ENCODE measurements at places on chromosomes 5 and 9.

- DNase-seq = no peak
Measured at GRCh38 chr9:117747386-117747970, 43.3 kb downstream of the TLR4 start.

DNA sequence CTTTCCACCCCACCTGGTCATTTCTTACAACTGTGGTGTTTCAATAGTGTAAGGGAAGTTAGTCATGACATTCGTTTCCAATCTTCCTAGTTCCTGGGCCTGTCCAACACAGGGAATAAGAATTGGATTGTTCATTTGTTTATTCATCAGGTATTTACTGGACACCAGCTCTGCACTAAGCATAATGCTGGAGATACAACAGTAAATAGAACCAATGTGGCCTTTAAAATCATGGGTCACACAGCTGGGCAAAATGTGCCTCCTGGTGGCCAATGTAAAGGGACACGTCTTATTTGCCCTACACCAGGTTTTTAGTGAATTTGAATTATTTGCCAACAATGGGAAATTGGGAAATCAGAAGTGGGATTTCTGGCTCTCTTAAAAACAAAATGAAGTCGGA lies 10.4 kb downstream of the ABLIM3 start:
- DNase-seq = no peak

- no peak for DNase-seq
Measured at GRCh38 chr5:135265497-135266302, 133.3 kb downstream of the MACROH2A1 start.

DNA sequence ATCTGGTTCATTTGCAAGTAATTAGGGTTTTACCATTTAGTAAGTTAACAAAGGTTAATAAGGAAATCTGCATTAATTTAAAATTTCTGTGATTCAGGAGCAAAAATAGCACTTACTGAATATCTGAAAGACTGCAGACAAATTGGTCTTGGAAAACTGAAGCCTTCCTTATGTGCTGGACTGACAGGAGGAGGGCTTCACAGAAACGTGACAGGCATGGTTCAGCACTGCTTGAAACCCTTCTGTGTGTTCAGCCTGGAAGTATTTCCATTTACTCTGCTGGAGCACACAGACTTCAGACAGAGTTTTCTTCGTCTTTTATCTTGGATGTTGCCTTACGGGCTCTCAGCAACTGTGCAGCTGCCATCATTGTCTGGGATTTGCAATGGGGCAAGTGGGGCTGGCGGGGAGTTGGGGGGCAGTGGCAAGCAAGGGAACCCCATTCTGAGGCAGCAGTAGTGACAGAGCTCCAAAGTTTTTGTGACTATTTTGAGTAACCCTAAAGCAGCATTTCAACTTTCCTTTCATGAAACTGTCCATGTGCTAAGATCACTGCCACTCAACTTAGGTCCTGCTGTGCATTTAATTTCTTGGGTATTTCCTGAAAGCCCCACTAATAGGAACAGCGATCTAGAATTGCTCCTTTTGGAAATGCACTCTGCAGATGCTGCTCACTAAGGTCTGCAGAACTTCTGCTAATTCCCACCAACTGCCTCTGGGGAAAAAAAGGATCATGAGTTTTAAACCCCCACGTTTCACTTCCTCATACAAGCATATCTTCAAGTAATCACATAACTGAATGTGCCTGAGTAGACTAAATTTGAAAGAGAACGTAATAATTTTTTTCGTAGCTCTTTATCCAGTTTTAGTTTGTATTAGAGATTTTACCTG lies 56.6 kb downstream of the KCNN2 start:
- no peak for DNase-seq

- DNase-seq = no peak
Measured at GRCh38 chr5:148469501-148469935, 85.8 kb downstream of the FBXO38 start.

DNA sequence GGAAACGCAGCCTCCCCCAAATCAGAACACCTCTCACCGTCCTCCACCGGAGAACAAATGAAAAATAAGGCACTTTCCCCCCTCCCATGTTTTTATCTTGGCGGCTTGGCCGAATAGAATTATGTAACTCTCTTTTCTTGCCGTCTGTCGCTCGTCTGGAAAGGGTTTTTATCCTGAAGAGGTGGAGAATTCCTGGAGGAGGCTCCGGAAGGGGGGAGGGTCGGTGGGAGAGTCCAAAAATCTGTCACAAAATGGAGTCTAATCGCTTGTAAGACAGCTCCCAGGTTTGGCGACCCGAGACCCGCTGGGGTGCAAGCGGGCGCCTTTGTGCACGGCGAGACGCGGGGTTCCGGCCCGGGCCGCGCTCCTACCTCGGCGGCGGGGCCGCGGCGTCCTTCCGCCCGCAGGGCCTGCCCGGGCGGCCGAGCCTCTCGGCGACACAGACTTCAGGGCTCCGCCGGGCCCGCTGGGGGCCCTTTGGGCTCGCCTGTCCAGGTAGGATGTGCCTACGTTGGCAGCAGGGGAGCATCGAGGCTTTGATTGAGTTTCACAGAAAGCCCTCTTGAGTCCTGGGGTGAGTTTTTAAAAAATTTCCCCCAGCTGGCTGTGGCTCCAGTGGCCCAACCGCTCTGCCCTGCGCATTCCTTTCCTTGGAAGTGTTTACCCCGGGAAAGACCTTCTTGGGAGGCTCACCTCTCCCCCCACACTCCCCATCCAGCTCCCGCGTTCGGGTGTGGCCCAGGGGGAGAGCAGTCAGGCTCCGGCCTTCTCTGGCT lies 5.0 kb downstream of the LMX1B start:
- DNase-seq = no peak

GRCh38 chr5:10248378-10249260 lies 1.1 kb downstream of the ATPSCKMT start:
- DNase-seq = no peak

DNA sequence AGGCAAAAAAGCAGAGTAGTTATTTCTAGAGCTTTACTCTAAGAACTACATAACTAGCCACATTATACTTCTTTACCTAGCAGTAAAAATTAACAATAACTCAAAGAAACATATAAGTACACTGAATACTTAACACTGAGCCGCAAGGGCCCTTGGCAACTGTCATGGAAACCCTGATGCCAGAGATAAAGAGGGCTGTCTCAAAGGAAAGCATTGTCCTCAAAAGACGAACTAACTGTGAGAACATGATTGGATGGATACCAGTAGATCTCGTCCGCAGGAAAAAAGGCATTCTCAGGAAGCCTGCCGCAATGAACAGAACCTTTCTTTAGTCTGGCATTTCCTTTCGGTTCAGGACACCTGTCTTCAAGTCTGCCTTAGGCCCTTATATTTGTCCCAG lies 379.0 kb upstream of the SLC30A5 start:
- no peak for DNase-seq

DNA sequence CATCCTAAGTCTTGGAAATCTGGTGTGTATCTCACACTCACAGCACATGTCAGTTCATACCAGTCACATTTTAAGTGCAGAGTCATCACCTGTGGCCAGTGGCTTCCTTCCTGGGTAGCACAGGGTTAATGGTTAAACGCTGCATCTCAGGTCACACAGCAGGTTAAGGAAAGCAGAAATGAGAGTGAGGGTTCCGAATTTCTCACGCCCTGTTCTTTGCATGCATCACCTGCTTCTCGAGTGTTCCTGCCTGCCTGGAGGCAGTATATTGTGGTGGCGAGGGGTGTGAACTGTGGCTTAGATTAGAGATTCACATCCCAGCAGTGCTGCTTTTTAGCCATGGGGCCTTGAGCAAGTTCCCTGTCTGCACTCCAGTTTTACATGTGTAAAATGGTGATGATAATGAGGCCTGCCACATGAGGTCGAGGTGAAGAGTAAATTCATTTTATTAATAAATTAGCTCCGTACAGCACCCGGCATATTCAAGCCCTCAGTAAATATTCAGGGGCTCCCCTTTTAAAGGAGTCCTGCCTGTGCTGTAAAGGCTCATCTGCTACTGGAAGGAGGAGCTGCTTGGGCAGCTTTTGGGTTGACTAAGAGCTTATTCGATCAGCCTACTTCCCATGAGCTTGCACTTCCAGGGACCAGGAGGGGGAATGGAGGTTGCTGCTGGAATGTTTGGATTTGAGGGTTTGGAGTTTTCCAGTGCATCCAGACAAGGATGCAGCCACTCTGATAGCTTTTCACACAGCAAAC lies 61.1 kb upstream of the SAP30L start:
- no peak for DNase-seq

- DNase-seq = no peak
Measured at GRCh38 chr9:14127656-14128055, 186.3 kb downstream of the NFIB start.

DNA sequence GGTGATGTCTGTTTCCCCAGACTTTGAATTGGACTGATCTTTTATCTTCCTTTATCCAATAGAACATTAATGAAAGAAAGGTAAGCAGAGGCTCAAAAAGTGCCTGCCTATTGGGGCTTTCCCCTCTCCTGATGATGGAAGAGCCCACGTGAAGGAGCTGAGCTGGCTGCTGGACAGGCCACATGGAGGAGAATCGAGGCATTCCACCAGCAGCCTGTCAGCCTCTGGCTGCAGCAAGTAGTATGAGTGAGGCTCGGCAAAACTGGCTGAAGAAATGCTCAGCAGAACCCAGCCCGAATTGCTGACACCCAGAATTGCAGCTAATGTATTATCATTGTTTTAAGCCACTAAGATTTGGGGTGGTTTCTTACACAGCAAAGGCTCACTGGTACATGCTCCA lies 66.5 kb upstream of the STC2 start:
- no peak for DNase-seq

DNA sequence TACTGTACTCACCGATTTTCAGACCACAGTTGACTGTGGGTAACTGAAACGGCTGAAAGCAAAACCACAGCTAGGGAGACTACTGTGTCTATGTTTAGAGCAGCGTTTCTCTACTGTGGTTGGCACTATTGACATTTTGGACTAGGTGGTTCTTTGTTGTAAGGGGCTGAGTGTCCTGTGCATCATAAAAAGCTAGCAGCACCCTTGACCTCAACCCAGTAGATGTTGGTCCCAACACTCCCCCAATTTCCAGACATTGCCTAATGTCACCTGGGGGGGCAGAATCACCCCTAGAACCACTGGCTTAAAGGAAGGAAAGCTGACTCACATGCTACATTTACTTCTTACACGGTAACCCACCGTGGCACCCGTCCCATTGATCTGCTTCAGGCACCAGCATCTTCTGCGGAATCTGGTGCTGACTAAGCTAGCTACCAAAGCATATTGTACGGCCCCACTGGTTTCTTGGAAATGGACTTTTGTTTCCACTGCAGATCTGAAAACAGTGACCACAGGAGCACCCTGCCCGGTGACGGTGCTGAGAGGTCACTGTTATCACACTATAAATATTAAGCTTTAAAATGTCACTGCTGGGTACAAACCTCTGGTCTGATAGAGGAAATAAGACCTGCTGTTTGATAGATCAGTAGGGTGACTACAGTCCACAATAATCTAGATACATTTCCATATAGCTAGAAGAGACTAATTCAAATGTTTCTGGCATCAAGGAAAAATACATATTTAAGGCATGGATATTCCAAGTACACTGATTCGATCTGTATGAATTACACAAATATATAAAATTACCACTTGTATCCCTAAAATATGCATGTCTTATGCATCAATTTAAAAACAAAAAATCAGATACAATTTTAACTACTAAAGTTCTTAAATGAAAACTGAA lies 151.4 kb downstream of the HSD17B3 start:
- DNase-seq = no peak

DNA sequence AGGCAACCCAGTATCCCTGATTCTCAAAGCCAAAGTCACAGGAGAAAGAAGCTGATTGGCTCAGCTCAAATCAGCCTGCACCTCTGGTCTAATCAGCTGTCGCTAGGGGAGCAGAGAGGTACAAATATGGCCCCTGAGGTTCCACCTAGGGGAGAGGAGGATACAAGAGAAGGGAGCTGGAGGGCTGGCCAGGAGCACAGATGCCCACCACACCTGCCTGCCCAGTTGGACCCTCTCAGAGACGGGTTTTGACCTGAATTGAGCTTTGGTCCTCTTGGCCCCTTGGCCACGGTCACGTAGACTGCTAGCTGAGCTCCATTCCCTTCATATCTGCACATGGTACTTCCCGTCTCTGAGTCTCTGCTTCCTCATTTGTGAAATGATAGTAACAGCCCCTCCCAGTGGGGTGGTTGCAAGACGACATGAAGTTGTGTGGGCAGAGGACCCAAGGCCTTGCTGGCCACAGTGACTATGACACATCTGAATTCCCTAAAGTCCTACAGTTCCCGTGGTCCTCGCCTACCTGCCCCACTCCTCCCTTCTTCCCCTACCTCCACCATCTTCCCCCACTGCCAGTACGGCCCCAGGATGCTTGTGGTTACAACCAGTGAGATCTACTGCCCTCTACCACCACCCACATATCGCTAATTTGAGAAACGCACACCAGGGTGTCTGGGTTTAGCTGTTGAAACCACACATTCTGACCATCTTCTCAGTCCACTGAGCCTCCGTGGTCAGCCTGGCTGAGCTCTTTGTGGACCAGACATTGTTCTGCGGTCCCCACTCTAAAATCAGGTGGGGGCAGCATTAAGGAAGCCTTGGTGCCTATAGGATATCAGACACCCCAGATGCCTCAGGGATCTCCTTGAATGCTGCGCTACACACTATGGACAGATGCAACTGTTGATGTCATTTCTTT lies 60.3 kb upstream of the NEK6 start:
- DNase-seq = no peak

DNA sequence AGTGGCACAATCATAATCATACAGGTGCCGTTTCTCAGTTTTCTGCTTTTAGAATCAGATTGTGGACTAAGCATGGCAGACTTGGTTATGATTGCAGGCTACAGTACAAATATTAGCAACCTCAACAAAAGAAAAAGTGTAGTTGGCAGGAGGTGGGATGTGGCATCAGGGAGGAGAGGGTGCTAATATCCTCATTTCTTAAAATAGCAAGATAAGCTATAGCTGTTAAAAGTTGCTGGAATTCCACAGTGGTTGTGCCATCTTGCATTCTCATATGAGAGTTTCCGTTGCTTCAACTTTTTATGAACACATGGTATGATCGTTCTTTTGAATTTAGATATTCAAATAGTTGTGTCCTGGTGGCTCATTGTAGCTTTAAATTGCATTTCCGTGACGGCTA lies 21.4 kb downstream of the PIP5K1B start:
- DNase-seq = no peak

GRCh38 chr5:149610589-149611255 lies 29.4 kb downstream of the ARHGEF37 start:
- no peak for DNase-seq

GRCh38 chr5:124419531-124419930 lies 326.9 kb downstream of the ZNF608 start:
- no peak for DNase-seq

GRCh38 chr9:131266266-131267229 lies 9.8 kb downstream of the FAM78A start:
- no peak for DNase-seq

DNA sequence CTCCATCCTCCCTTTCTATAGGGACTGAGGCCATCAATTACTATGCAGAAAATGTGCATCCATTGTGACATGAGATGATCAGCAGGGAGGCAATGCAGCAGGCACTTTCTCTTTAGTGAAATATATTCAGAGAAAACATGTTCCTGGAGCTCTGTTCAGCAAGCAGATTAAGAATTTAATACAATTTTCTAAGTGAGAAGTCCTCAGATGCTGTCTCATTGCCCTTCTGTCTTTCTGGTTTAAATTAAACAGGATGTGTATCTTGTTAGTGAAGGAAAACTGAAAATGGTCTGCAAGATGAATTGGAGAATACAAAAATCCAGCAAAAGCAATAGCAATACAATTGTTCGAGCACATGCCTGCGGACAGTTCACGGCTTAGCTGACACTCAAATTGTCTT lies 445.8 kb upstream of the RIOK2 start:
- DNase-seq = no peak
